ENCODE measurements at places on chromosomes 2 and 18. TPM values are rescaled to one million over a fixed set of nuclear protein-coding genes. Genes with fewer than 3 reads are reported as not detected.

DNA sequence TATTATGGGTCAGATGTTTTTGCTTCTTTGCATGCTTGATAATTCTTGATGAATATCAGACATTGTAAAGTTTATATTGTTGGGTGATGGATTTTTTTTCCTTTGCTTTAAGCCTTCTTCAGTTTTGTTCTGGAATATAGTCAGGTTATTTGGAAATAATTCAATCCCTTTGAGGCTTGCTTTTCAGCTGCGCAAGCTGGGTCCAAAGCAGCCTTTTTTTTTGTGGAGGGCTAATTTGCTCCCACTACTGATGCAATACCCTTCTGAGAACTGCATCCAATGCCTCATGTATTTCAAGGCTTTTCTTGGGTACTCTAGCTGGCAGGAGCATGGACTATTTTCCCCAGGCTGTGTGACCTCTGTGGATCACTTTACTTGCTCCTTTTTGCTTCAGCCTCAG, 245.9 kb downstream of the AGPS start:
- H3K4me3 ChIP-seq = no peak overlapping the region
- no peaks in the 10 kb centered on the region for H3K27me3 ChIP-seq
- H3K36me3 ChIP-seq = no peaks in the 10 kb centered on the region
- no peak for DNase-seq
- H3K4me1 ChIP-seq = peaks cover 10% of the 10 kb centered on the region
- H3K27ac ChIP-seq = no peak overlapping the region

The CLASP1 gene
- 60.1 TPM for total RNA-seq

The DOCK10 gene
- 1.6 TPM for total RNA-seq

The TWIST2 gene
- total RNA-seq = 2.7 TPM

GRCh38 chr18:10685484-10685883, 159.7 kb downstream of the NAPG start:
- no peaks in the 10 kb centered on the region for H3K4me1 ChIP-seq
- H3K4me3 ChIP-seq = no peak overlapping the region
- no peak overlapping the region for H3K27ac ChIP-seq
- H3K36me3 ChIP-seq = no peaks in the 10 kb centered on the region

GRCh38 chr2:216474925-216475670, 23.5 kb upstream of the RPL37A start:
- H3K27ac ChIP-seq = no peak overlapping the region
- DNase-seq = no peak
- H3K4me3 ChIP-seq = no peak overlapping the region
- no peaks in the 10 kb centered on the region for H3K27me3 ChIP-seq
- H3K4me1 ChIP-seq = no peaks in the 10 kb centered on the region

GRCh38 chr2:184532551-184532950, 65.8 kb upstream of the ZNF804A start:
- no peak overlapping the region for H3K27ac ChIP-seq
- H3K36me3 ChIP-seq = no peaks in the 10 kb centered on the region
- DNase-seq = no peak
- H3K4me3 ChIP-seq = no peak overlapping the region
- no peaks in the 10 kb centered on the region for H3K27me3 ChIP-seq

The UGT1A3 gene
- total RNA-seq = not detected

The SERPINB3 gene
- not detected for total RNA-seq

DNA sequence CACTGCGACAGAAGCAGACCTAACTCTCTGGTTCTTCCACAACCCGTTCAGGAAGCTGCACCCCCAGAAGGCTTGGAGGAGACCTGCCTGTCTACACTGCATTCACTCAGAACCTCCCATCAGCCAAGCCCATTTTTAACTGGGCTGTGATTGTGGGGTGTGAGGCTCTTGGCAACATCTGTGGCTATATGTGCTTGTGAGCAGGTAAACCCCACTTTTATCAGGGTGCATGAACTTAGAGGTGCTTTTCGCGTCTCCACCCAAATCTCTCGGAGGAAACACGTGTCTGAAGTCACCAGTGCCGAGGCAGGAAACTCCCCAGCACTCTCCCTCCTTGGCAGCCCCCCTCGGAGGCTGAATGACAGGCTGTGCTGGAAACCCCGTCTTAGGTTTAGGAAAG, 158.2 kb upstream of the SALL3 start:
- no peaks in the 10 kb centered on the region for H3K36me3 ChIP-seq
- H3K27me3 ChIP-seq = peaks cover 91% of the 10 kb centered on the region
- H3K27ac ChIP-seq = no peak overlapping the region
- H3K4me3 ChIP-seq = no peak overlapping the region
- no peak for DNase-seq
